ENCODE measurements at places on chromosomes 1 and 21.
A peak's percentile ranks its signal among the peaks of the same experiment; 100 is the strongest.

DNA sequence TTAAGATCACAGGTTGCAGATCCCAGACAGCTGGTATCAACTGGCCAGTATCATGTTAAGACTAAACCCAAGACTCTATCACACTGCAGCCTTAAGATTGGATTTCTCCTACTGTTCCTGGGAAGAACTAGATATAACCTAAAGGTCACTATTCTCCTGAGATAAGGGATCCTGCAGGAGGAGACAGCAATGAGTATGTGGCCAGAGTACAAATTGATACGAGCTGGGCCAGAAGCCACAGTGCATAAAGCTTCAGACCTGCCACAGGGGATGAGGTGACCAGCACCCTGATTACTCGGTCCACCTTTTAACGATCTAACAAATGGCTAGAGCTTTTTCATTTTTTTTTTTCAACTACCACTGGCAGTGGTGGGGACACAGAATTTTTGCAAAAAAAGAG is 31.0 kb downstream of the HSD3B1 start:
- DNase-seq, result no peak

DNA sequence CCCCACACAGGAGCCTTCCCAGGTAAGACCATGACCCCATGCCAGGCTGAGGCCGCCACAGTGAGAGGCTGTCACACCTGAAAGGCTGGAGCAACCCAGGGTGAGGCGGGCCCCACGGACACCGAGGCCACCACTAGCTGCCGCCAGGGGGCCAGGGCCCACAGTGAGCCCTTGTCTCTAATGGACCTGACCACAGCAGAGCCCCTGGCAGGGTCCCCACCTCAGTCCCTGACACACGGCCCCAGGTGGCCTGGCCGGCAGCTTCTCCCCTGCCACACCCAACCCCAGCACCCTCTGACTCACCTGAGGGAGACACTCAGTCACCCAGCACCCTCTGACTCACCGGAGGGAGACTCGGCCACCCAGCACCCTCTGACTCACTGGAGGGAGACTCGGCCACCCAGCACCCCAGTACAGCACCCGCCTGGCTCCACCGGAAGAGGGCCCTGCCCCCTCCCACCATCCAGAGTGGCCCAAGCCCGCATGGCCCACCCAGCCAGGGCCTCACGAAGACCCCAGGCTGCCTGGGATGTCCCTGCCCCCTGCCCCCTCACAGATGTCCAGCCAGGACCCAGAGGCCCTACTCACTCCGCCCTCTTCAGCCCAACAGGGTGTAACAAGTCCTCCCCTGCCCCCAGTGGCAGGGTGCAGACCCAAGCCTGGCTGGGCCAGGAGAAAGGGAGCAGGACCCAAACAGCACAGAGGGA is 4.4 kb downstream of the DVL1 start:
- DNase-seq, result peak; percentile 23

DNA sequence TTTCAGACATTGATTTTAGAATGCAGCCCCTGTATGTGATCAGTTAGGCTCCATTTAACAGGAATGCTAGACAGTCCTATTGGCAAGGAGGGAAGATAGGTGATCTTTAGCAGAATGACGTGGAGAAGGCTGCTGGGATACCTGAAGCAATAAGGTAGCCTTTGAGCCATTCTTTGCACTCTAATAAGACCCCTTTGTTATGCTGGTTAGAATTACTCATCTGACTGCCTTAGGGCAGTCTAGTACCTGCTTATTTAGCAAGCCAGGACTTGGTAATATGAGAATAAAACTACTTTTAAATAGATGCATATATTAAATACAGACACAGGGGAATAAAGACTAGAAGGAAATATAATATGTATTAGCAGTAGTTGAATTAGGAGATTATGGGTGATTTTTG is 29.1 kb downstream of the NGF start:
- no peak for DNase-seq

GRCh38 chr1:229231754-229232119 is 39.2 kb upstream of the RAB4A start:
- DNase-seq, result no peak

GRCh38 chr21:46002841-46003574 is 21.4 kb downstream of the COL6A1 start:
- DNase-seq, result no peak

DNA sequence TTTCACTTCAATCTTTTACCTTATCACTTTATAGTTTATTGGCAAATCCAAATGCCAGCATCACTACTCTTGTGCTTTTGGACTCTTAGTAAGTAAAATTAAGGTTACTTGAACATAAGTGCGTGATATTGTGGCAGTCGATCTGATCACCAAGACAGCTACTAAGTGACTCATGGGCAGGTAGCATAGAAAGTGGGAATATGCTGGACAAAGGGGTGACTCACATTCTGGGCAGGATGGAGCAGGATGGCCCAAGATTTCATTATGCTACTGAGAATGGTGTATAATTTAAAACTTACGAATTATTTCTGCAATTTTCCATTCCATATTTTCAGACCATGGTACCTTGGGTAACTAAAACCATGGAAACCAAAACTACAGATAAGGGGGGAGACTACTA is 120.2 kb downstream of the ROR1 start:
- DNase-seq, result no peak

DNA sequence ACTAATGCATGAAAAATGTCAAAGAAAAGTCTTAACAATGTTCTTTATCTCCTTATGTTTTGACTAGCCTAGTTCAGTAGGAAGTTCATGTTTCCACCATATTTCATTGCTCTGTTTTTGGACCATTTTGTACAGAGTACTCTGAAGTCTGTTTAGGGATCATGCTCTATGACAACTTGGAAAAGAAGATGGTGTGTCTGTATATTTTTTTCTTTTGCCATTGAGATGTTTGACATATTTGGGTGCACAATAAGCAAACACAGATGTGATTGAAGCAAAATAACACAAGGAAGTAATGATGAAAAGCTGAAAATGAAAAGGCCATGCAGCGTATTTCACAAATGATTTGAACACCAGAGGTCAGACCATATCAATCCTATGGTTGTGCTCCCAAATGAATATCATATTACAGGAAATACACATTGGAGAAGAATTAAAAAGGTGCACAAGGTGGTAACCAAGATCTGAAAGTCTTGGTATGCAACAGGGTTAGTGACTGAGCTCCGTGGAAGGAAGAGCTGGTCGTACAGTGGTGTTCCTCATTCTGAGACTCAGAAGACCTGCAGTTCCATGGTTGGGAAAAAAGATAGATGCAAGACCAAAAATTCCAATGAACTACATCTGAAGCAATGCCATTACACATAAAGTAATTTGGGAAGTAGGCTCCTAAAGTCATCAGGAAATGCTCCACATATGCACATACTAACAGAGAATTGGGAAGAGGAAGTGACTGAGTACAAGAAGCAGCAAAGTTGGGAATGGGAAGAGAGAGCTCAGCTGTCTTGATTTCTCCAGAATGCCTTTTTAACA is 463.5 kb downstream of the LMO4 start:
- no peak for DNase-seq

- no peak for DNase-seq
These were observed 1168.0 kb downstream of the PLA2G4A start for GRCh38 chr1:187996780-187997179.

DNA sequence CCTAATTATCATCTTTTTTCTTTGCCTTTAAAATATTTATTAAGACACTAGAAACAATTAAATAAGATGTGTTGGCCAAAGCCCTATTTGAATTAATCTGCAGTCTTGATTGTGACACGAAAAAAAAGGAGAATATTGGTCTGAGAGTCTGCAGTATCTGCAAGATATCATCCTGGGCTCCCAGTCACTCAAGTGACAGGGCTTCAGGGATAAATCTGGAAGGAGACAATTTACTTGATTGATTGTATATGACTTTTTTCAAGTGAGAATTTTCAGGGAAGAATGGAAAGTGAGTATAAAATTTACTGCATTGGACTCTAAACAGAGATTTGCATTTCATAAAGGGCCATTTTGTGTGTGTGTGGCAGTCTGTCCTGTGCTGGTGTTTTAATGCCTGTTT is 233.7 kb downstream of the PAPPA2 start:
- DNase-seq, result no peak

- DNase-seq, result no peak
These were observed 48.6 kb upstream of the COL6A1 start for GRCh38 chr21:45932922-45933502.

GRCh38 chr1:4825800-4826450 is 171.5 kb downstream of the AJAP1 start:
- no peak for DNase-seq

DNA sequence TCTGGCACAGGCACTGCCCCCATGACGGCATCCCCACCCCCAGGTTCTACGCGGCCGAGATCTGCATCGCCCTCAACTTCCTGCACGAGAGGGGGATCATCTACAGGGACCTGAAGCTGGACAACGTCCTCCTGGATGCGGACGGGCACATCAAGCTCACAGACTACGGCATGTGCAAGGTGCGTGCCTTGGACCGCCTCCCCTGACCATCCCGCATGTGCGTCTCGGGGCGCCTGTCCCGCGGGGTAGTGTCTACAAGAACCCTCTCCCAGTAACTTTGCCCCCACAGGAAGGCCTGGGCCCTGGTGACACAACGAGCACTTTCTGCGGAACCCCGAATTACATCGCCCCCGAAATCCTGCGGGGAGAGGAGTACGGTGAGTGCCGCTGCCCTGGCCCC is 22.6 kb downstream of the FAAP20 start:
- no peak for DNase-seq

GRCh38 chr1:241265428-241265827 is 91.6 kb downstream of the RGS7 start:
- DNase-seq, result no peak

DNA sequence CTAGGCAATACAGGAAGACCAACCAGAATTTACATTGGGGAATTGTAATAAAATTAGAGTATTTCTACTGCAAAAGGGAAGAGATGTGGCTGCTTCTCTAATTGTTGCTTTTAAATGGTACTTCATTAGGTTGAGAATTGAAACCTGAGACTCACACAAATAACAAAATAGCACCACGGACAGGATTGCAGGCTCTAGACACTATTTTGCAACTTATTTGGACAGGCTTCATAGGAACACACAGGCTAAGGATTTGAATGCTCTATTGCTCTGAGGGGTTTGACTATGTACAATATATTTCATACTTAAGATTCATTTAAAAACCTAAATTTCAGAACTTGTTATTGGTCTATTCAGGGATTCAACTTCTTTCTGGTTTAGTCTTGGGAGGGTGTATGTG is 79.6 kb downstream of the ATP1B1 start:
- no peak for DNase-seq

- no peak for DNase-seq
These were observed 4.3 kb upstream of the SHISA4 start for GRCh38 chr1:201884425-201884824.

DNA sequence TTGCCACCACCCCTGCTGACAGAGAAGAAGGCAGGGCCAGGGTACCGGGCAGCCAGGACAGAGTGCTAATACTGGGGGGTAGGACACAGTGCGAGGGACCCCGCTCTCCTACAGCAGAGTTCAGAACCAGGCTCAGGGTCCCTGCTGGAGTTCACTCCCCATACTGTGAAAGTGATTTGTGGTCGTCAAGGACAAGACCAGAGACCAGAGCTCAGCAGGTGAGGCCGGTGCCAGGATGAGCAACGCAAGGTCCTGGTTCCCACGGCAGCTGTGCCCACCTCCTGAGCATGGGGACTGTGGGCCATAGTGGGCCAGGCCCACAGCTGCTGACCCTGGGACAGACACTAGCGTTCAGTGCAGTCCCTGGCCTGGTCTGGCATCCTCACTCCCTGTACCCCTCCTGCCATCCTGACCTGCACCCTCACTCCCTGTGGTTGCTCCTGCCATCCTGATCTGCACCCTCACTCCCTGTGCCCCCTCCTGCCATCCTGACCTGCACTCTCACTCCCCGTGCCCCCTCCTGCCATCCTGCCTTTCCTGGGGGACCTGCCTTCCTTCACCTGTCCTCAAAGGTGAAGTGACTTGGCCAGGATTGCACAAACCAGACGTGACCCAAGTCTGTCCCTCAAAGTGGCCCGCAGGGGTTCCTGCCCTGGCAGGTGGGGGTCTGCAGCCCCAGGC is 13.8 kb upstream of the PTTG1IP start:
- no peak for DNase-seq

DNA sequence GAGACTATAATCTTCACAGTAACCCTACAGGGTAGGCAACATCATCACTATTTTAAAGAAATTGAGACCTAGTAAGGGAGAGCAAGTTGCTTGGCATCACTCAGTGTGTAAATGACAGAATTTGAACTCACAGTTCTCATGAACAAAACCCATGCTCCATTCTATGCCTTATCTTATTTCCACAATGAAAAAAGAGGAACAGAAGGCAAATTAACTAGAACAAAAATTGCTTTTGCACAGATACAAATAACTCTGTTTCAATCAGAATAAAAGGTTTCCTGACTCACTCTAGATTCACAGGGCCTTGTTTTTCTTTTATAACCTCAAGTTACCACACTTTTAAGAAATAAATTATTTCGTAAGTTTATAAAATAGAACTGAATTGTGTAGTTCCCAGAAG is 90.1 kb downstream of the UCHL5 start:
- no peak for DNase-seq
